Left forelimb (tissue), 1 donor: ENCODE measurements at places on chromosomes 2 and 18.

- peak; percentile 75 for DNase-seq
These were observed 191.8 kb downstream of the FTCDNL1 start for GRCh38 chr2:199659207-199659606.

- no peak for DNase-seq
These were observed 3.8 kb upstream of the OSR1 start for GRCh38 chr2:19362094-19362754.

GRCh38 chr2:171157109-171157500 lies 3.6 kb downstream of the TLK1 start:
- no peak for DNase-seq

GRCh38 chr2:197254776-197255530 lies 55.6 kb downstream of the ANKRD44 start:
- no peak for DNase-seq

GRCh38 chr2:41722668-41723369 lies 325.0 kb upstream of the PKDCC start:
- DNase-seq = no peak

GRCh38 chr18:49590608-49591007 lies 28.8 kb downstream of the LIPG start:
- no peak for DNase-seq

GRCh38 chr2:236715077-236715476 lies 145.5 kb downstream of the ACKR3 start:
- DNase-seq = no peak

- DNase-seq = no peak
These were observed 34.5 kb downstream of the KLHL29 start for GRCh38 chr2:23419171-23420090.

DNA sequence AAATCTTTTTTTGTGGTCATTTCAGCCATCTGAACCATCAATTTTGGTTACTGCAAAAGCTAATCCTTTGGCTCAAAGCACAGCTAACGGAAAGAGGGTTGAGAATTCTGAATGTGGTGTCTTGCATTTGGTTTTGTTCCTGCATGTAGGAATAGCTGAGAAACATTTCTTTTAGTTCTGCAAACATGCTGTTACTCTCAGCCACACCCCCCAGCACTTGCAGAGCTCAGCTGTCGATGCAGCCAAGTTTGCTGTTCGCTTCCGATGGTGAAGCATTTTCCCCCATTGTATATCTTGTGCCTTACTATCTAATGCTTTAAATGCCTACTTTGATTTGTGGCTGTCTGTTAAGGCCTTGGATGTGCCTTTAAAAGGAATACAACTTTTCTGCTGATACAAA lies 294.9 kb upstream of the FANCL start:
- no peak for DNase-seq

DNA sequence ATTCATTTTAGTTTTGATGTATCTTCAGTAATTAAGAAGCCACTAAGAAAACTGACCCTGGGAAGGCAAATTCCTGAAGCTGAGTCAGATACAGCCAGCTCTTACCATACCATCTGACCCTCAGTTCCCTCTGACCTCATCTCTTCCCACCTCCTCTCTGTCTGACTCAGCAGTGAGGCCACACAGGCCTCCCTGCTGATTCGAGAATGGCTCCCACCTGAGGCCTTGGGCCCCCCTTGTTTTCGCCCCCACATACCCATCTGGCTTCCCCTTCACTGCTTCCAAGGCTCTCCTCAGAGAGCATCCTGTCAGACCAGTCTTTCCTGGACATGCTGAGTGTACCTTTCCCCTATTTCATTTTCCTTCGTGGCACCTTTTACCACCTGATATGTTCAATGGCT lies 71.0 kb upstream of the CYP1B1 start:
- no peak for DNase-seq

GRCh38 chr2:189254268-189254883 lies 74.8 kb upstream of the COL5A2 start:
- peak; percentile 86 for DNase-seq

- no peak for DNase-seq
These were observed 42.5 kb downstream of the VRK2 start for GRCh38 chr2:58089081-58089480.

GRCh38 chr18:66971960-66972359 lies 368.1 kb upstream of the CDH19 start:
- no peak for DNase-seq

GRCh38 chr18:1383465-1383864 lies 478.8 kb downstream of the ADCYAP1 start:
- DNase-seq = no peak

DNA sequence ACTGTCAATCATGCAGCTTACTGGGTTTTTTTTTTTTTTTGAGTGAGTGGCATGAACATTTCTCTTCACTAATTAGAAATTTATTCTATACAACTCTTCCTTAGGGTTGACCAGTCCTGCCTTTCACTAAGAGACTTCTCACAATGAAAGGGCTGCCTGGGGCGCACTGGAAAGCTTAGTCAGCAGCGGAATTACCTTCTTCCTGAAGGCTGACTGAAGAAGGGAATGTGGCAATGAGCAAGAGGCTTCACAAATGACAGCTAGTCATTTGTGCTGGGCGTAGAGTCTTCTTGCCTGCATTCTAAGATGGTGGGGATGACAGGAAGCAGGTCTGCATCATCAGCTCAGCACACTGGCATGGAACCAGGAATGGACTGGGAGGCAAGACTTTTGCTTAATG lies 15.6 kb upstream of the SCN3A start:
- DNase-seq = no peak

- no peak for DNase-seq
These were observed 109.0 kb upstream of the CBLN2 start for GRCh38 chr18:72652990-72653593.

- no peak for DNase-seq
These were observed 40.8 kb downstream of the MC2R start for GRCh38 chr18:13874558-13874957.
